ENCODE measurements at places on chromosomes 6 and 20. TPM values are rescaled to one million over a fixed set of nuclear protein-coding genes. Genes with fewer than 3 reads are reported as not detected.

- DNase-seq, result no peak
These were observed 113.3 kb downstream of the LINC00237 start for GRCh38 chr20:20992686-20993360.

DNA sequence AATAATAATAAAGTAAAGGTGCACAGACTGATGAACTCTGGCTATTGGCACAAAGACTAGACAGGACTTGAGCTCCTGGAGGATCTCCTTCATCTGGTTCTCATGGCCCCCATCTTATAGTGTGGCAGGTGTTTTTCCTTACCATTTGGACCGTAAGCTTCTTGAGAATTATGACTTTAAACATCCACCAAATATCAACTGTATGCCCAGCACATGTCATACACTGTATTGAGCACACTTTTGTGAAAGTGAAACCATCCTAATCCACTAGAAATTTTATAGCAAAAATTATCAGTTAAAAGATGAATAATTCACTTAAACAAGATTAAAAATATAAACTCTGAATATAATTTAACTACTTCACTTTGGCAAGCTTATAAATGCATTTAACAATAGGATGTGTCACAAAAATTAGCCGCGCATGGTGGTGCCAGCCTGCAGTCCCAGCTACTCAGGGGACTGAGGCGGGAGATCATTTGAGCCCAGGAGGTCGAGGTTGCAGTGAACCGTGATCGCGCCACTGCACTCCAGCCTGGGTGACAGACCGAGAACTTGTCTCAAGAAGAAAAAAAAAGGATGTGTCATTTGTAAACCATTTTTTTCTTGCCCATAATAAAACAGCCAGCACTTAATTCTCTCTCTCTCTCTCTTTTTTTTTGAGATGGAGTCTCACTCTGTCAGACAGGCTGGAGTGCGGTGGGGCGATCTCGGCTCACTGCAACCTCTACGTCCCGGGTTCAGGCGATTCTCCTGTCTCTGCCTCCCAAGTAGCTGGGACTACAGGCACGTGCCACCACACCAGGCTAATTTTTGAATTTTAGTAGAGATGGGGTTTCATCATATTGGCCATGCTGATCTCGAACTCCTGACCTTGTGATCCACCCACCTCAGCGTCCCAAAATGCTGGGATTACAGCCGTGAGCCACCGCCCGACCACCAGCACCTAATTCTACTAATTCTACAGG is 9.1 kb downstream of the HIVEP2 start:
- no peak for DNase-seq

GRCh38 chr6:20952699-20953474 is 418.6 kb downstream of the CDKAL1 start:
- DNase-seq, result no peak

GRCh38 chr20:41139227-41140093 is 2.1 kb downstream of the PLCG1 start:
- DNase-seq, result no peak

DNA sequence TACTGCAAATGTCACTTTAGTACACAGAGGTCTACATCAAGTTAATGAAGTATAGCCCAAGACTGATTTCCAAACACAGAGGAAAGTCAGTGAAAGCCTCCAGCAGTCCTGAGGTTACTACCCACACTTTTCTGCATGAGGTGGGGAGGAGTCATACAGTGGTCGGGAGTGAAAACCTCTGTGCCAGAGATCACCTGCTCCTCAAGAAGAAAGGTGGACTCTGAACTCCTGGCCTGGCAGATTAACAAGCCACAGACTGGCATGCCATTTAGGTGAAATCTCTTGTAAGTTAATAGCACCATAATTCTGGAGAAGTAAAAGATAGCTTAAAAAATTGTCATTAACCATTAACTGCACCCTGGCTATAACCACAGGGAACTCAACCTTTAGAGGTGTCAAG is 125.0 kb upstream of the LAMP5 start:
- DNase-seq, result peak; percentile 49

GRCh38 chr6:90701146-90701781 is 114.4 kb upstream of the MAP3K7 start:
- DNase-seq, result no peak

- no peak for DNase-seq
These were observed 51.0 kb downstream of the OR2B6 start for GRCh38 chr6:28008053-28008452.

DNA sequence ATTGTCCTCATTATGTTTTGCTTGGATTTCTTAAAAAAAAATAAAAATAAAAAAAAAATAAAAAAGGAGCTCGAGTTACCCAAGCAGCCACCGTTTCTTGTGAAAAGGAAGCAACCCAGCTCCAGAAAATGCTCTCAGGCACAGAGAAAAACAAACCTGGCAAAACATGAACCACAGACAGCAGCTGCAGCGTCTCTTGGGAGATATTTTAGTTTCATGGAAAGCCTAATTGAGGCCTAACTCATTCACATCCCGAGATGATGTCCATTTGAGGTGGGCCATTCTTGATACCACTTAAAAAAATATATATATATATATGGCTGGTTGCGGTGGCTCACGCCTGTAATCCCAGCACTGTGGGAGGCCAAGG is 13.7 kb upstream of the MRAP2 start:
- DNase-seq, result no peak

DNA sequence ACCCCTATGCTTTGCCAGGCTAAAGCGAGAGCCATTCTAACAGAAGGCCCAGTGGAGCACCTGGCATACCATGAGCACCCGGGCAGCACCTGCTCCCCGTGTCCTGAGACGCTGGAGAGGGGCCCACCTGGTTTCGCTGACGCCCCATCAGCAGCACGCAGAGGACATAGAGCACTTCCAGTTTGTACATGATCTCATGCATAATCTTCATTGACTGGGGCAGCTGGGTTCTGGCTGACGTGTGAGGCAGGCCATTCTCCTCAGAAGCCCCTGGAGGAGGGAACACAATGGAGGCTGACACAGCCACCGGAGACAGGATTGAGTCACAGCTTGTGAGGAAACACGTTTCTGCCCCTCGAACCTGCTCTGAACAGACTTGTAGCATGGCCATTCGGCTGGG is 65.4 kb downstream of the MYH7B start:
- DNase-seq, result no peak

GRCh38 chr20:208942-209566 is 18.0 kb upstream of the DEFB129 start:
- no peak for DNase-seq

DNA sequence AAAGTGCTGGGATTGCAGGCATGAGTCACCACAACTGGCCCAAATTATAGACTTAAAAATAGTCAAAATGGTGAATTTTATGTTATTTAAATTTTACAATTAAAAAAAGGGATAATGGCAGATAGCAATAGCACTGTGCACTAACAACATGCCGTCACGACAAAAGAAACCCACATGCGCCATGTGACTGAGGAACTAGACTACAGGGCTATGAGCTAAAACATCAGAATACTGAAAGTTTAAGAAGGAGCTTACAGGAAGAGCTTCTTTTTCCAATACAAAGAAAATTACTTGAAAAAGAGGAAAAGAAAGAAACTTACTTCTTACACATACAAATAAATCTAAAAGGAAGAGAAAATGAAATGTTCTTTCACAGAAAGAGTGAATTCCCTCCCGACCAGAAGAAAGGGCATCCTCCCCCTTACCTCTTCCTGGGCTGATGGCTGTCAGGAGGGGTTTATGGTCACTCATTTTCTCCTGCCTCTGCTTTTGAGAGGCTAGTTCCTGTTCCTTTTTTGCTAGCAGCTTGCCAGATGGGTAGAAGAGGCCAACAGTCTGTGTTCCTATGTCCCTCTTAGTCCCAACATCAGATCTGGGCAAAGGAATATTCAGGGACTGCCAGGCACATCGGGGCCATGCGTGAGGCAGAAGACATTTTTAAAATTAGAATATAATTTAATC is 54.5 kb downstream of the DZANK1 start:
- DNase-seq, result no peak

DNA sequence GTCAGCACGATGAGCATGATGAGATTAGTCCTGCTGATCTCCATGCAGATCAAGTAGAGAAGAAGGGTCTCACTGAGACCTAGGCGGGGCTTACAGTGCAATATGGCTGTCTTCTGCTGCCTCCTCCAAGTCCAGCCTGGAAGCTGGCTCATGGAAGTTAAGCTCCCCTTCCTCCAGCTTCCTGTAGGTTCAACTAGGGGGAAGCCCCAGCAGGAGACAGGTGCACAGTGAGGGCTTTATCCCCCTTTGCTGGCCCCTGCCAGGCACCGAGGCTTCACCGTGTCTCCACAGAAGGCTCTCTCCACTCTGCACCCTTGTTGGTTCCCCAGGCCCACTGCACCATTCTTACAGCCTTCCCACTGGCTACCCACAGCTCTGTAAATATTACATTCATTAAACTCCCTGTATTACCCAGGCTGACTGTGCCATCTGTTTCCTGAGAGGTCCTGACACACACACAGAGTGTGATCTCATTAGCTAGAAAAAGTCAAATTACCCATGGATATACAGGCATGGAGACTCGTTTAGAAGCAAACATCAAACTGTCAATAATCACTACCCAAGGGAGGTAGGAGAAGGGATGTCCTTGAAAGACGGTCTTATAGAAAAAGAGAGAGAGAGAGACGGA is 90.4 kb downstream of the SLC2A10 start:
- no peak for DNase-seq

DNA sequence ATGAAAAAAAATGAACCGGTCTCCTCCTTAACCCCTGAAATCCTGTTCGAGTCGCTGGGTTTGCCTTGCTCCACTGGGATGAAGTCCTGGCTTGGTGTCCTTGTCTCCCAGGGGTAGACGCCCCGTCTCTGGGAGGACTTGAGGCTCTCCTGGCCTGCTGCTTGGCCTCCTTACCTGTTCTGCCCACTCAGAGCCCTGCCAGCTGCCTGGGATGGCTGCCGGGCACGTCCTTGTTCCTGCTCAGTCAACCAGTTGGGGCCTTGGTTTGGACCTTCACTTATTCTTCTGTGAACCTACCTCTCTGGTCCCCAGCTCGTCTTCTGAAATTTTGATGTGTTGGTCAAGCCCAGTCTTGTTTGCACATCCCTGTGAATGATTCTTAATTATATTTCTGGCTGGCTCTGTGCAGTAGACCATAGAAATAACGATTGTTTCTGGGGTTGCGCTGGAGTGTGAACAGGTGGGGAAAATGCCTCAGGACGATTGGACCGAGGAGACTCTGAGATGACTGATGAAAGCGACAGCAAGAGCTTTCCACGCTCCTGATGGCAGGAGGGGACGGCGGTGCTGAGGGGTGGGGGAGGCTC is 126.5 kb upstream of the ESR1 start:
- DNase-seq, result no peak

DNA sequence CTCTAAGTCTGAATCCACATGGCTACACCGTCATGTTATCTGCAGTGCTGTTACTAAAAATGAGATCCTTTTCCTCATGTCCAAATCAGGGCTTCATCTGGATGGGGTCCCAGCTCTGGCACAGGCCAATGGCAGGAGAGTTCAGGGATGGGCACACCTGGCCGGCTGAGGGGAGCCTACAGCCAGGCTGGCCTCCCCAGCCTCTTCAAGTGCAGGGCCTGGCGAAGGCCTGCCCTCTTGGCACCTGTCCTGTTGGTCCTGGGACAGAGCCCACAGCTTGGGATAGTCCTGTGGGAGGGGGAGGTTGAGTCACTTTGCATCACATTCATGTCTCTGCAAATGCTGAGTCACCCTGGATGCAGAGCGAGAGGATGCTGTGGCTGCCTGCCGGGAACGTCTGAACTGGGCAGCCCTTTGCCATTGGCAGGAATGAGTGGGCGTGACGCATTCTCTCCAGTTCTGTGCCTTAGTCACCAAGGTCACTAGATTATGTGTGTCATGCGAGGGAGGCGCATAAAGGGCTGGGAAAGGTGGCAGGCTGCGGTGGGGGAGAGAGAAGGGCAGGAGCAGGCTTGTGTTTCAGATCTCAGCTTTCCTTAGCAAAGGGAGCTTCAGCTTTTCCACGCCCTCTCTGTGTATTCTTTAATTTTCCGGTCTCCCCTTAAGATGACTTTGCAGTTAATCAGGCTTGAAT is 223.2 kb upstream of the ECI2 start:
- peak; percentile 93 for DNase-seq

DNA sequence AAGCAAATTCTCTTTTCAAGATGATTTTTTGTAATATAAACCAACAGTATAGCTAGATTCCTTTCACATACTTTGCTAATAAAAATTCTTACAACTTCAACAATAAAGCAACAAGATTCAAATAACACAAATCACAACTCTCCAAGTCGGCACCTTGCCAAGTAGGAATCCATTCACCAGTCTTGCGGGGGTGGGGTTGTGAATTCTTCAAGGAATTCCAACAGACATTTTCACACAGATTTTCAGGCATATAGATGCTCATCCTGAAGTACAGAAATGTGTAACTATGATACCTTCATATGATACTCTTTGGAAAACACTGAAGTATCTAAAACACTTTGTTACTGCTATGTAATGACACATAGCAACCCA is 36.5 kb downstream of the SCML4 start:
- DNase-seq, result no peak

- DNase-seq, result no peak
These were observed 219.8 kb upstream of the ARID1B start for GRCh38 chr6:156557251-156557910.

DNA sequence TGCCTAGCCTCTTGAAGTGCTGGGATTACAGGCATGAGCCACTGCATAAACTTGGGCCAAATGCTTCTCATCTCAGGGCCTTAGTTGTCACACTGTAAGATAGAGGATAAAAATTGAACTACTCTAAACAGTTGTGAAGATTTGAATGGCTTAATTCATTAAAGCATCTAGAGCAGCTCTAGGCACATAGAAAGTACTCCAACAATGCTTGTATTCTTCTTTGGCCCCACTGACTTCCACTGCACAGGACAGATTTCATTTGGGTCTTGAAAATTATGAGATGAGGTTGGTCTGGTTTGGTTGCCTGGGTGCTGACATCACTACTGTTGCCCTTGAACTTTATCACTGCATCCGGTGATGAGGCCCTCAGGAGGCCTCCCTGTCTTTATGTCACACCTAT is 10.0 kb upstream of the HBS1L start:
- no peak for DNase-seq

GRCh38 chr6:156890627-156891314 is 113.6 kb downstream of the ARID1B start:
- DNase-seq, result no peak

GRCh38 chr20:833450-834150 is at the start of gene FAM110A:
Gene FAM110A (plus strand): TSS chr20:833715. CDS start chr20:844805, 11,090 bp downstream.
- DNase-seq, result peak; percentile 99

- DNase-seq, result no peak
These were observed 210.6 kb upstream of the PLCB4 start for GRCh38 chr20:8858181-8858787.

The SIRPD gene
- not detected for total RNA-seq

The EEF1A2 gene
- 1.3 TPM for total RNA-seq

The EPB41L1 gene
- total RNA-seq, result 63.1 TPM

The RRAGD gene
- 5.9 TPM for total RNA-seq

The VSX1 gene
- not detected for total RNA-seq

The HLA-DMA gene
- total RNA-seq, result 22.1 TPM

The NCOA7 gene
- total RNA-seq, result 39.2 TPM

The ADGB gene
- total RNA-seq, result 1.5 TPM

The PHF20 gene
- 25.4 TPM for total RNA-seq

The PPP2R5D gene
- total RNA-seq, result 36.4 TPM

The GRM1 gene
- total RNA-seq, result not detected

The HLA-DQB1 gene
- total RNA-seq, result 39.3 TPM

The WFDC10B gene
- not detected for total RNA-seq

Measured in left colon (tissue), 2 donors.